ENCODE measurements at places on chromosomes 12 and 14.

GRCh38 chr12:64256166-64256800 lies 34.2 kb upstream of the KICS2 start:
- peak; percentile 46 for DNase-seq

GRCh38 chr12:14454098-14454907 lies 88.8 kb downstream of the ATF7IP start:
- peak; percentile 20 for DNase-seq

DNA sequence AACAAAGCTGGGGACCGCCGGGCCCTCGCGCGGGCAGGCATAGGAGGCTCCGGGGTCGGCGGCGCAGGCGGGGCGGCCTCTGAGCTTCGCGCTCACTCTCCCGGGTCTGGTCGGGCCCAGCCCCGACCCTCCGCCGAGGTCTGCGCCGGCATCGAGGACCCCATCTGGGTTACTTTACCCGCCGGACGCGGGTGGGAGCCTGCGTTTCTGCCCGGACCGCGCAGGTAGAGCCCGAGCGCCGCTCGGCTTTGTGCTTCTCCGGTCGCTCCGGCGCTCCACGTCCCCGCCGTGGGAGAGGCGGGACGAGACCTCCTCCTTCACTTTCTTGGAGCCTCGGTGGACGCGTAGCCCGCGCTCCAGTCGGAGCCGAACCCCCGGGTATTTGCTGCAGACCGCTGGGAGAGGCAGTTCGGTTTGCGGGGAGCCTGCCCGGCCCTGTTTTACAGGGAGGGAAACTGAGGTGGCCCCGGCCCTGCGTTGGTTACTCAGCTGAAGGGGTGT lies 63.2 kb downstream of the FBXL14 start:
- no peak for DNase-seq

DNA sequence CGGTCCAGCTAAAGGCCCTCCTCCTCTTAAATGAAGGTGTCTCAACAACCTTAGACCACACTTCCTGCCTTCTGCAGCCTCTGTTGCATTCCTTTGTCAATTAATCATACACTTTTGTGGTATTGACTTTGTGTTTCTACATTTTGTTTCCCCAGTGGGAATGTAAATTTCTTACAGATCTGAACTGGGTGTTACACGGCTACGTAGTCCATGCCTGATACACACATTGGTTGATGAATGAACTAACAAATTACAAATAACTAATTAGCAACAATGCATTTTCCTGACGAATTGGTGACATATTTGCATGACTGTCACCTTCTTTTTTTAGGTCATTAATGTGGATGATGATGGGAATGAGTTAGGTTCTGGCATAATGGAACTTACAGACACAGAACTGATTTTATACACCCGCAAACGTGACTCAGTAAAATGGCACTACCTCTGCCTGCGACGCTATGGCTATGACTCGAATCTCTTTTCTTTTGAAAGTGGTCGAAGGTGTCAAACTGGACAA lies 15.2 kb upstream of the CCT2 start:
- peak; percentile 95 for DNase-seq

- no peak for DNase-seq
Measured at GRCh38 chr12:1723721-1724120, 32.9 kb downstream of the ADIPOR2 start.

DNA sequence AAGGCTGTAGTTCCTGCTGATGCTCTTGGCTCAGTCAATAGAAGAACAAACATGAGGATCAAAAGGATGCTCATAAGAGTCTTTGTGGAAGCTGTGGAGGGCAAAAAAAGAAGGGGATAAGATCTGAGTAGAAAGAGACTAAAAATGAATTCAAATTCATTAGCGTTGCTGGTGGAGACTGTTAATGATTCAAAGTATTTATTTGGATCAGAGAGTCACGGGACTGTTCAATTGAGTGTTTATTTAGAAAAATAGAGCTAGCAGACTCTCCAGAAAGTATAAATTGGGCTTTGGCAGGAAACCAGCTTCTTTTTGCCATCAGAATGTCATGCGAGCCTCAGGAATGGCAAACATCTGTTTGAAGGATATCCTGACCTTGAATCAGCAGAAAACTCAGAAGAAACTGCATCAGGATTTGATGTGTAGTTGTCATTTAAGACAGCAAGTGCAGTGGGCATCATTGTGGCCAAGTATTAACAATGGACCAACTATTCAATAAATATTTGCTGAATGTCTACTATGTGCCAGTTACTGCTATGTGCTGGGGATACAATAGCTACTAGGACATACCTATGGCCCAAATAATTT lies 126.4 kb downstream of the TBC1D30 start:
- DNase-seq: no peak

- no peak for DNase-seq
Measured at GRCh38 chr12:51815571-51815970, 32.9 kb downstream of the FIGNL2 start.

- DNase-seq: peak; percentile 35
Measured at GRCh38 chr14:91911474-91912032, 35.9 kb downstream of the FBLN5 start.

DNA sequence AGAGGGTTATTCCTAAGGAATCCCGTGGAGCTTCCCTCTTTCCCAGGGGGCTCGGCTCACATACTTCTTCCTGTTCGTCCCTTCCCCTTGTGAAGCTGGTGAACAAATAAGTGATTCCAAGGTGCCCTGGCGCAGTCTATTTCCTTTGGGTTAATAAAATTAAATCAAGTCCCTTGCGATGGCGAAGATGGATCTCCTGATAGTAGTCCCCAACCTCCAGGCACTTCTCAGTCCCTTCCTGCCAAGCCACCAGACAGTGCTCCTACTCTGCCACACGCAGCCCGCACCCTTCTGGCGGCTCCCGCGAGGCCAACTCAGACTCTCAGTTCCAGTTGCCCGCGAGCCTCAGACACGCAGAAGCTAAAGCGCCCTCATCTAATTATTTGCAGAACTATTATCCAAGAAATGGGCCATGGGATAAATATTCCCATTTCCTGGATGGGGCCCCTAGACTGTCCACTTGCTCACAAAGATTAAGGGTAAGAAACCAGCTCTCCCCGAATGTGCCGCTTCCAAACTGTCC lies 2.4 kb upstream of the SIX6 start:
- DNase-seq: no peak

- no peak for DNase-seq
Measured at GRCh38 chr12:128103152-128103551, 163.8 kb upstream of the TMEM132C start.

DNA sequence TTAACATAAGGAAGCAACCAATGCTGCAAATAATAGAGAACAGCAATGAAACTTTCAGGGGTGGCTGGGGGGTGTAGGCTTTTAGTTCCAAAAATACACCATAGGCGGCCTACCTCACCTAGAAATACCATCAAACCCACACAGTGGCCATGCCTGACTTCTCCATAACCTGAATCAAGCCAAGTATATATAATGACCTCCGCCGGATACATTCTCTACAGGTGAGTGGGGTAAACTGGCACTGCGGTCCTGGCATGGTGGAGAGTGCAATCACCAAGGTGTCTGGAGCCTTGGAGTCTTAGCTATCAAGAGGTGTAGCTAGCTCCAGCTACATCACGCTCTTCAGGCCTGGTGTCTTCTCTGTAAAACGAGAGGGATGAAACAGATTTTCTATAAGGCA lies 1.2 kb downstream of the ZBTB25 start:
- DNase-seq: no peak

- DNase-seq: no peak
Measured at GRCh38 chr14:73143003-73143402, 6.7 kb downstream of the PSEN1 start.

GRCh38 chr12:123805173-123805572 lies 43.1 kb downstream of the DNAH10 start:
- no peak for DNase-seq

DNA sequence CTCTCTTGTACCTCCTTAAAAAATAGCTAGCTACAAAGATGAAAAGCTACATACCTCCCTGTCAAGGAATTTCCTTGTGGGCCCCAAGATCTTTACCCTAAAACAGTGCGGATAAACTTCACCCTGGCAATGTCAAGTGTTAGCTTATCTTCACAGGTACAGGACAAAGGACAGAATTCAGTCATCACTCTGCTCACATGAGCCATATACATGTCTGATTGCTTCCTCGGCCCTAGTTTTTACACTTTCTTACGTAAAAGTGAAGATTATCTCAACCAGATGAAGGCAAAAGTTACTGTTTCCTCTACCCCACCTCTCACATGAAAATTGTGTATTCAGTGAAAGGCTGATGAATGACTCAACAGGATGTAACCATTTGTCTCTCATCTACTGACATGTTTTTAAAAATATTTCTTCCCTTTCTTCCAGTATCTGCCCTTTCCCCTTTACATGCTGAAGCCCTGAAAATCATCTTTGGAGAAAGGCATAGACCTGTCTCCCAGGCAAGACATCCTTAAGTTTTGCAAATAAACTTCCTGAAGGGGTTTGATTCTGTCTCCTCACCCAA lies 890.1 kb downstream of the GALC start:
- DNase-seq: no peak

- DNase-seq: peak; percentile 42
Measured at GRCh38 chr14:23640524-23641141, 4.5 kb downstream of the DHRS2 start.
